ENCODE measurements at places on chromosomes 6 and 20.

DNA sequence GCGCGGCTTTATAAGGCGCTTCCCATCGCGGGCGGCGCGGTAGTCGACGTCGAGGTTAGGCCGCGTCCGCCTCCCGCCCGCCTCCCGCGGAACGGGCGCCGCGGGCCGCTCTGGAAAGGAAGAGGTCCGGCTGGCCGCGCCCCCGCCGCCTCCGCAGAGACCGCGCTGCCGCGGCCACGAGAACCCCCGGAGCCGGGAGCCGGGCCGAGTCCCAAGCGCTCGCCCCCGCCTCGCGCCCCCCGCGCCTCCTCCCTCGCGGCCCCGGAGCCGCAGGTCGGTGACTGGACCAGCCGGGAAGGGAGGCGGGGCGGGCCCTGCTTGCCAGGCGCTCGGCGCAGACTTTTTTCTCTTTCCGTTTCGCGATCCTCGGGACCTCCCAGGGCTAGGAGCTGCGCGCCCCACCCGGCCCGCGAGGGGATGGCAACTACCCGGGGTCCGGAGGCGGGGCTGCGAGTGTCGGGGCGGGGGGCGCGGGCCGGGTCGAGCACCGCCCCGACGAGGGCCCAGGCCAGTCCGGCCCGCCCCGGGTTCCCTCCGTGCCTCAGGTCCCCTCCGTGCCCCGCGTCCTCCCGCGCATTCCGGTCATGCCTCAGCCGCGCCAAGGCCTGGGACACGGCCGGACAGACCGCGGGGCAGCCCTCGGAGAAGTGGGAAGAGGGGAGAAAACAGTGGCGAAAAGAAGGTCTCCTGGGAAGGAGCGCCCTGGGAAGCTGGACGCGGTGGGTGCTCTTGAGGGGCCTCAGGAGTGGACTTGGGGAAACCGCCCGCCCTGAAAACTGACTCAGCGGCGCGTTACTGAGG is 417 bp upstream of the PXDC1 start:
- DNase-seq = peak; percentile 68

GRCh38 chr20:35012227-35013069 is 56.8 kb downstream of the MYH7B start:
- no peak for DNase-seq

DNA sequence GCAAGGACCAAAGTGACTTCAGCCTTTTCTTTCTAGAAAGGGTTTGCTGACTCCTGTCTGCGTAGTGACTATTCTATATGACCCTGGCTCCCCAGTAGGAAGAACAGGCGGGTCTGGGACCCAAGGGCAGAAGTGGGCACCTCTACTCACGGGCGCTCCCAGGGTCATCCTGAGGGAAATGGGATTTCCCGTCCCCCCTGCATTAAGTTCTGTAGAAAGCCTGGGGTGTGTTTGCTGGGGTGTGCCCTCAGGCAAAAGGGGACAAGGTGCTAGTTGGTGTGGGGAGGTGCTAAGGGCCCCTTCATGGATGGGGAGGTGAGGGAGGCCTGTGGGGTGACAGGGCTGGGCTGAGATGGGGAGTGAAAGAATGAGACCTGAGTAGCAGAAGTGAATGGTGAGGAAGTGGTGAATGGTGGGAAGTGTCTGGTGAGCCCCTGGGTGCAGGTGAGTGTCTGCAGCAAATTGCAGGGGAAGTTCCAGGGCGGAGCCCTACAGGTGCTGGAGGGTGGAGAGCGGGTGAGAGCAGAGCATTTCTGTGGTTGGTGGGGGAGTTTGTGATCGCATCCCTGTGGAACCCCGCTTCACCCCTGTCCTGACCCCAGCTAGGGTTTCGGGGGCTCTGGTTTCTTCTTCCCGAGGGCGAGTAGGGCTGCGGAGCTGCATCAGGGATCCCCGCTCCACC is 21.1 kb downstream of the RAET1L start:
- no peak for DNase-seq

GRCh38 chr6:164068527-164068926 is 654.0 kb downstream of the QKI start:
- no peak for DNase-seq

DNA sequence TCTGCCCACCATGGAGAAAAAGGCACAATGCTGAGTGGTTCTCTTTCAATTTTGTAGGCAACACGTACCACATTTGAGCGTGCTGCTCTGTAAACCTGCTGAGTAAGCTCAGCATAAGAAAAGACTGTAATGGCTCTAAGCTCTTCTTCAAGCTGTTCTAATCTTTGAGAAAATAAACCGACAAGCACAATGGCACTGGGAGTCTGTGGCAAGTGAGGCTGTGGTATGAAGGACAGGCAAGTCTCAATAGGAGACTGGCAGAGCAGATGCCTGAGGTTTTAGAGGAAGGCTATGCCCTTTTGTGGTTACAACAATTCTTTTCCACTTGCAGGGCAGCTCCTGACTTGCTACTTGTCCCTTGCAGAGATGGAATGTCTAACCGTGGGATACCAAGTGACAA is 136.7 kb upstream of the EXOC2 start:
- no peak for DNase-seq

DNA sequence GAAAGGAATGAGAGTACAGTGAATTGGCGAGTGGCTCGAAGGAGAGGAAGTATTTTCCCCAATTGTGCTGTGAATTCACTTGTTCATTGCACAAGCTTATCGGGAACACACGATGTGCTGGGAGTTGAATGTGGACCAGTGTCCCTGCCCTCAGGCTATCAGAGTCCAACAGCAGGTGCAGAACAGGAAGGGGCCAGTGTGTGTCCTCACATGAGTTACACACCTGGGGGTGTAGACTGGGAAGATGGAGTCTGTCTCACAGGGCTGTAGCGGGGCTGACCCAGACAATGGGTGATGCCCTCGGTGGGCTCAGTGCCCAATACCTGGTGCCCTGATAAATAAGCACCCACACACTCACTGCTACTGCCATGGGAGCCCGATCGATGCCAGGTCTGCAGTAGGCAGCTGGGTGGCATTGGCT is 14.4 kb downstream of the DUSP22 start:
- DNase-seq = no peak

GRCh38 chr6:13462458-13463327 is 24.7 kb downstream of the GFOD1 start:
- DNase-seq = no peak

- DNase-seq = no peak
Measured at GRCh38 chr20:59751075-59751711, 146.9 kb downstream of the PHACTR3 start.

DNA sequence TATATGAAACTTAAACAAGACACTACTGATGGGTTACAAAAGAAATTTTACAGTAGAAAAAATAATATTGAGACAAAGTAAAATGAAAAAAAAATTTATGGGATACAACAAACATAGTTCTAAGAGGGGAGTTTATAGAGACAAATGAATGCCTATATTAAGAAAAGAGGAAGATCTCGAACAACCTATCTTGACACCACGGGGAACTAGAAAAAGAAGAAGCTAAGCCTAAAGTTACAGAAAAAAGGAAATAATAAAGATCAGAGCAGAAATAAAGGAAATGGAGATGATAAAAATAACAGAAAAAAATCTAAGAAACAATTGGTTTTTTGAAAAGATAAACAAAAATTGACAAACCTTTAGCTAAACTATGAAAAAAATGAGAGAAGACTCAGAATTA is 9.1 kb upstream of the ECHDC1 start:
- DNase-seq = no peak

- no peak for DNase-seq
Measured at GRCh38 chr6:117505311-117505710, 22.8 kb downstream of the DCBLD1 start.

DNA sequence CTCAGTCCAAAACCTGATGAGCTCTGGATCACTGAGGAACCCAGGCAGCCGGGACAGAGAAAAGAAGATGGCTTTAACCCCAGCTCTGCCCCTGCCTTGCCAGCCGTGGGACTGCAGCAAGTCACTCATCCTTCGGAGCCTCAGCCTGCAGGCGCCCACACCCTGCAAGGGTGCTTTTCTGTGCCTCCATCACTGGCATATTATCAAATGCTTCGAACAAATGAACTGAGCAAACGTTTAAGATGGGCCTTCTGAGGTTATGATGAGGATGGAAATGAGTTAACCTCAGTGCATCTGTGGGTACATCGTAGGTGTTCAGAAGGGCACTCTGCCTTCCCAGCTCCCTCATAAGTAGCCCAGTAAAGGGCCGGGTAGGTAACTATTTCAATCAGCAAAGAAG is 79.0 kb downstream of the NFATC2 start:
- no peak for DNase-seq

- no peak for DNase-seq
Measured at GRCh38 chr6:85421972-85422371, 27.9 kb upstream of the NT5E start.

DNA sequence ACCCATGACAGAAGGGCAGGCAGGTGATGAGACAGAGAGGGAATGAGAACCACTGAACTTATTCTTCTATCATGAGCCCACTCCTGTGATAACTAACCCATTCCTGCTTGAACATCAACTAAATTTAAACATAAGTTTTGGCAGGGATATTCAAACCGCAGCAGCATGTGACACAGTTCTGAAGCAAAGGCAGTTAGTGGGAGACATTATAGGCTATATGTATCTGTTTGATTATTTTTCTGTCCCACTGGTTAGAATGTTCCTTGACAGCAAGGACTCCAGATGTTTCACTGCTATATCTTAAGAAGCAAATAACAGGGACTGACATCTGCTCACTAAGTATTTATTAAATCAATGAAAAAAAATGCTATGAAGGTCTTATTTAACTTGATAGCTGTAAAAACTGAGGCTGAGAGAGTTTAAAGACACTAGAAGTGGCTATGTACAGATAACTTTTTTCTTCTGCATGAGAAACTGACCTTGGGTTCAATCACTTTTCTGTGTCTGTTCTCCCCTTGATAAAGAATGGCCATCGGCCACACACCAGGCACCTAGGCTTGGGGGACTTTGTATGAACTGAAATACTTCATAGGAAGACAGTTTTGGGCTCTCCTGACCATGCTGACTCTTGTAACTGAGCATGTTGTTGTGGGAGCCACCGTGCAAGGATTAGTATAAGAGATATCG is 90.9 kb downstream of the CEP162 start:
- no peak for DNase-seq

GRCh38 chr6:154629127-154629526 is 104.1 kb upstream of the SCAF8 start:
- no peak for DNase-seq

- no peak for DNase-seq
Measured at GRCh38 chr6:87396595-87397392, 11.0 kb upstream of the CFAP206 start.

DNA sequence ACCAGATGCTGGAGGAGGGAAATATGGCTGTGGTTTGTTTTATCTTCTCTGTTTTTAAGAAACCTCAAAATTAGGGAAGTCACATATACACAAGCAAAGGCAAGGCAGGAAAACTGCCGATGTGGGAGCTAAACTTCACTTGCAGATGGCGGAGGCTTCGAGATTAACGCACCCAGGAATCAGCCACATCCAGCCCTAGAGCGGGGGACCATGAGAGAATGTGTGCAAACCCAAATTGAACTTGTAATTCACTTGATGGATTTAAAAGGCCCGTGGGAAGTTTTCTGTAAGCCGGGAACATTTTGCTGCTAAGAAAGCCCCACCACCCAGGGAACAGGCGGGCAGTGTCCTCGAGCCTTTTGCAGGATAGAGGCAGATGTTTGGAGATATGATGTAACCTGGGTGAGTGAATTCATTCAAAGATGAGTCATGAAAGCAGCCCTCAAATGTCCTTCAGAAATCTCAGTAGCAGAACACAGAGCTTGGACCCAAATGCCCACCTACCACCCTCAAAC is 39.9 kb downstream of the PREX1 start:
- no peak for DNase-seq

DNA sequence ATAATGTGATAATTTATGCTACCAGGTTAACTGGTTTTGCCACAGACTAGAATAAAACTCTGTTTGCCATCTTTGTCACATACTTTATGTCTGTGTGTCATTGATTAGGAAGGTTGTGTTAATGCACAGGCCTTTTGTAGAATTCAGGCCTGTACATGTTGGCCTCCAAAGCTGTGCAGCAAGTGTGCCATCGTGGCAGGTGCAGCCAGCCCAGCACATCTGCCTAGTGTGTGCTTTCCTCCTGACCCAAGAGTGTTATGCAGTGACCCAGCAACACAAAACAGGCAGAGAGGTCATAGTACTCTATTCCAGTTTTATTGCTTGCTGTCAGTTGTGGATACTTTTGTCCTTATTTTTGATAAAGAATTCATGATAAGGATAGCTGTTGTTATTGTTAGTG is 3.7 kb downstream of the MAP3K4 start:
- no peak for DNase-seq

GRCh38 chr6:113377362-113377942 is 479.7 kb upstream of the MARCKS start:
- no peak for DNase-seq

DNA sequence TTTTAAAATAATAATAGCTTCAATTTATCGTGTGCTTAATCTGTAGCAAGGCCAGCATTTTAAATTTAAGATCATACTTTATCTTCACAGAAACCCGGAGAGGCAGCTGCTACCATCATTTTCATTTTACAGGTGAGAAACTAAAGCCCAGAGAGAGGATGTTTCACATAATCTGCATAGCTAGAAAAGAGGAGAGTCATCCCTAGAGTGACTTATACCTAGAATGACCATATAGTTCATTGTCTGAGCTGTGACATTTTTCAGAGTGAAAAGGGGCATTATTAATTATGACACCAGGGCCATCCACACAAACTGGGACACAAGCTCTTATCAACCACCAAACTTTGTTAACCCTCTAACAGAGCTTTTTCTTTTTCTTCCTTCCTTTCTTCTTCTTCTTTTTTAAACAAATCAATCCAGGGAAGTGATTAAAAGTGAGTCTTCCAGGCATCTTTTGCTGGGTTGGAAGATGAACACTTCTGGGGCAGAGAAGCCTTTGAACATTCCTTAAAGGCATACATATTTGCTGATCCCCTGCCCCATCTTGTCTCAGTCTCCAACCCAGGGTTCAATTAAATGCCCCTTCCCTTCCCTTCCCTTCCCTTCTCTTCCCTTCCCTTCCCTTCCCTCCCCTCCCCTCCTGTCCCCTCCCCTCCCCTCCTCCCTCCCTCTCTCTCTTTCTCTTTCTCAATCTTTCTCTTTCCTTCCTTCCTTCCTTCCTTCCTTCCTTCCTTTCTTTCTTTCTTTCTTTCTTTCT is 272.5 kb upstream of the JAG1 start:
- no peak for DNase-seq

- DNase-seq = no peak
Measured at GRCh38 chr20:53656293-53657202, 62.9 kb upstream of the ZNF217 start.

- DNase-seq = no peak
Measured at GRCh38 chr6:14972379-14973067, 273.3 kb upstream of the JARID2 start.

DNA sequence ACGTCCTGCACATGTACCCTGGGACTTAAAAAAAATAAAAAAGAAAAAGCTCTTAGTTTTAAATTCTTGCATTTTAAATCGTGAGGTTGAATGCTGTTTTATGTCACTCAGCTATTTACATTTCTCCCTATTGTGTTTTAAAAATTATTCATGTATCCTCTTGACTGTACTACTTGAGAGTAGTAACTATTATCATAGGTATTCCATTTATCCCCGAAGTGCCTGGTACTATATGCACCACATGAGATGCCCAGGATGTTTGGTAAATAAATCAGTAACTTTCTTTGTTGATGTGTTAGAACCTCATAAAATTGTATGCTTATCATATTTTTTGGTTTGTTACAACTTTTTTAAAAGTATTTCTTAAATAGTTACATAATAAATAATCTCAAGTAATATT is 18.4 kb downstream of the MAP3K4 start:
- DNase-seq = no peak
